ENCODE measurements at places on chromosomes 4 and X.

- DNase-seq: peak; percentile 23
Measured at GRCh38 chr4:74933562-74934015, 673 bp downstream of the PARM1 start.

DNA sequence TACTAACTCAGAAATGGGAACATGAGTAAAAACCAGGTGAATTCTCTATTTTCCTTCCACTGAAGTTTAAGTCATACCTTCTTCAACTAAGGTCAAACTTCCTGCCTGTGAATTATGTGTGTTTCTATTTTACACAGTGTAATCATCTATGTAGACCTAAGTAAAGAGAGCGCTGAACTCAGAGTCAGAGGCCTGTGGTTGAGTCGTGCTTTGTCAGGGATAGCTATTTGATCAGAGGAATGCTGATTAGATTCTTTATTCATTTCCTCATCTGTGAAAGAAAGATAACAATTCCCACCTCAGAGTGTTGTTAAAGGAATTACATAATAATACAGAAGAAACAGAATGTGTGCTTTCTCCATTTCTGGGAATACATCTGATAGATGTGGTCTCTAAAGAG lies 654.1 kb downstream of the STIM2 start:
- DNase-seq: no peak

- no peak for DNase-seq
Measured at GRCh38 chrX:106300239-106300638, 132.1 kb downstream of the PWWP3B start.

- DNase-seq: no peak
Measured at GRCh38 chrX:45667666-45668065, 467.0 kb upstream of the DIPK2B start.

GRCh38 chr4:47747211-47747610 lies 90.7 kb downstream of the CORIN start:
- DNase-seq: no peak

DNA sequence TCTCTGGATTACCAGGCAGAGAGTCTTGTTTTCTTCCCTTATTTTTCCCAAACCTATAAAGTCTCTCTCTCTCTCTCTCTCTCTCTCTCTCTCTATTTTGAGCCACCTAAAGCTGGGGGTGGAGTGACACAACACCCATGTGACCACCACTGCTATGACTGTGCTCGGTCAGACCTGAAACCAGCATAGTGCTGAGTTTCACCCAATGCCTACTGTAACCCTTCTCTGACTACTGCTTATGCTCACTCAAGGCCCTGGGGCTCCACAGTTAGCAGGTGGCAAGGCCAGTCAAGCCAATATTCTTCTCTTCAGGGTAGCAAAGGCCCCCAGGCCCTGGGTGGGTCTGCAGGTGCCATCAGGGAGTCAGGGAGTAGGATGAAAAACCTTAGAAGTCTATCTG lies 114.7 kb upstream of the ARMCX2 start:
- DNase-seq: no peak

- DNase-seq: no peak
Measured at GRCh38 chrX:275476-275966, 5.7 kb upstream of the PLCXD1 start.

- no peak for DNase-seq
Measured at GRCh38 chr4:87950936-87951511, 24.5 kb upstream of the SPP1 start.

GRCh38 chr4:159768016-159768415 lies 665.1 kb downstream of the RAPGEF2 start:
- no peak for DNase-seq

DNA sequence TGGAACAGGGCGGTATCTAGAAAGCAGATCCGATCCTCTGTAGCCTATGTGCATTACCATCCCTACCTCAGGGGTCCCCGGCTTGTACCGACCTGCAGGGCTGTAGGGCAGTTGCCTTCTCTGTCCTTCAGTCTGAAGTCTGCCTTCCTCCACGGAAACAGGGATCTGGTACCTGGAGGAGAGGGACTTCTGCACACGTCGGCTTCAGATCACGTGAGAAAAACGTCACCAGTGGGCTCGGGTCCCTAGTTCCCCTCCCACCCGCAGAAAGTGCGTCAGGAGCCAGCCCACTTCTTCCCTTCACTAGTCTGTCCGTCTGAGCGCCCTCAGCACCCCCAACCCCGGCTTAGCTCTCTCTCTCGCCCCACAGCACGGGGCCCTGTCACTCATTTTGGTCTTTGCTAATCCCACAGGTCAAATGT lies at the start of gene TCEAL5:
Gene TCEAL5 (minus strand): TSS at position 170 of the 422 bp plus-strand sequence. CDS start 2,187 bp downstream, outside the sequence.
- no peak for DNase-seq

DNA sequence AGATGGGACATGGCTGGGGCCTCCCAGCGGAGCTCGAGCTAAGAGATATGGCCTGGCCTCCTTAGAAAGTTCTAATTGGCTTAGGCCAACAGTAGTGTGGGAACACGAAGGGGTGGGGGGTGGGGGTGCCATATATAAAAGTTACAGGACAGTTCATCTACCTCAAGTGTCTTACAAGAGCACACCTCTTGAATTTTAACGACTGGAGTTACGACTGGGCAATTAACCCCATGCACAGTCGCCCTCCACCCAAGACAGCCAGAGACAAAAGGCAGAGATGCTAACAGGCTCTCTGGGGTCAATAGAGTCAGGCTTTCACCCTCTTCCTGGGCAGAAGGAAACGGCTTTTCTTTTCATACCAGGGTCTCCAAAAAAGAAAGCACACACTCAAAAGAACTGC lies 302.2 kb downstream of the BCOR start:
- no peak for DNase-seq

- DNase-seq: no peak
Measured at GRCh38 chrX:15298780-15299179, 16.7 kb downstream of the ASB11 start.

GRCh38 chrX:6694977-6695376 lies 160.1 kb upstream of the VCX3A start:
- no peak for DNase-seq

DNA sequence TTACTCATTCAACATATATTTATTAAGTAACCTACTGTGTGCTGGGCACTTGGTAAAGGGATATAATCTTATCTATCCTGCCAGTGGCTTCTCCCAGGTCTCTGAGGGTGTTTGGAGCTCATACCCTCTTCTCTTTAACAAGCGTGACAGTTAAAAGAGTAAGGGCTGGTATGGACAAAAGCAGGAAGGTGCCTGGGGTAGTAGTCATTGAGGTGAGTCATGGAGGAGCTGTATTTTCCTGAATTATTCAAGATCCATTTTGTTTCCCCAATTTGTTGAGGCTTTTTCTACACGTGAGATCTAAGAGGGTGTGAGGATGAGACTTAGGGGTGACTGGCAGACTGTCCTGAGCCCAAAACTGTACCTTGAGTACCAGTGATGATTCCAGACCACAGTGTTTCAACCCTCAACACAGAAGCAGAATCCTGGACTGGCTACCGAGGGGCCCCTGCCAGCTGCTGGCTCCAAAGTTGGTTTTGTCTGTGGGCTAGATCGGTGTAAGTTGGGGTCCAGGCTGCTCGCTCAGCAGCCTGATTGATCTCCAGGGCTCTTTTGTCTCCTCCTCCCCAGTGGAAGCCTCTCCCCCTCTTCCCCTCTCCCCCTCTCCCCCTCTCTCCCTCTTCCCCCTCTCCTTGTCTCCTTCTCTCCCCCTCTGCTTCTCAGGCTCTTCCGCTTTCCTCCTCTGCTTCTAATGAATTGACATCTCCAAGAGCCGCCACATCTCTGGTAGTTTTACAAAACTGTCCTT lies at the start of gene DRP2:
Gene DRP2 (plus strand): TSS at position 671 of the 748 bp plus-strand sequence. CDS start 11,862 bp downstream, outside the sequence.
- no peak for DNase-seq

- DNase-seq: no peak
Measured at GRCh38 chrX:20274121-20274520, 7.4 kb upstream of the RPS6KA3 start.

GRCh38 chr4:8359193-8359592 lies 81.3 kb downstream of the ACOX3 start:
- DNase-seq: no peak

Measured in GM20000 (cell line).